Left lung (tissue), 14 donors: ENCODE measurements at places on chromosomes 2 and 18.

GRCh38 chr2:113724010-113724409, 32.4 kb downstream of the SLC35F5 start:
- H3K36me3 ChIP-seq = peaks cover 57% of the 10 kb centered on the region
- no peak overlapping the region for H3K27ac ChIP-seq
- H3K4me3 ChIP-seq = no peak overlapping the region
- no peaks in the 10 kb centered on the region for H3K4me1 ChIP-seq
- H3K27me3 ChIP-seq = no peaks in the 10 kb centered on the region

DNA sequence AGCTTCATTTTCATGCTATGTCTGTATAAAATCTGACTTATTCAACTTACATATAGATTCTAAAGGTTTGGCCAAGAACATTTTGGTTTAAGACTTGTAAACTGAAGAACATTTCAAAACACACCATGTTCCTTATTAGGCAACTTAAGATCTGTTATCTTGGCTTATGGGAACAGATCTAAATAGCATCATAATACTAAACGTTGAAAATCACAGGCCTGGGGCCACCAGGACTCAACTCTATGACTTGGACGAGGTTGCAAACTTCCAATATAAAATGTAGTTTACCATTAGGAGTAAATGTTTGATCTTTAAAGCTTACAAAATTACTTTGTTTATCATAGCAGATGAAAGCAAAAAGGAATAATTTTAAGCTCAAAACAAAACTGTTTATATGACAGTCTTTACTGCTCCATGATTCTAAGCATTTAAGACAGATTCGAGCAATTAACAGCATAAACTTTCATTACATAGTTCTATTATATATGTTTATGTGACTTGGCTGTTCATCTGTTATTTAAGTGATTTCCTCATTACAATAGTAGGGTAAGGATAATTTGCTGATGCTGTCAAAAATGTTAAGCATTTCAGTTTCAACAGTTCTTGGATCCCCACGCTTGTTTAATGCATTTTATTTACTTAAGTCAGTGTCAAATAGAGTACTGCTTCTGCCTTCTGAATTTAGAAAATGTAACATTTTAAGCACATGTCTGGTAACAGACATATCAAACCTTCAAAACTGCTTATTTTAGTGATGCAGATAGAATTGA, 8.3 kb downstream of the TCF4 start:
- no peak overlapping the region for H3K4me3 ChIP-seq
- no peaks in the 10 kb centered on the region for H3K36me3 ChIP-seq
- DNase-seq = peak; percentile 46
- no peak overlapping the region for H3K27ac ChIP-seq

DNA sequence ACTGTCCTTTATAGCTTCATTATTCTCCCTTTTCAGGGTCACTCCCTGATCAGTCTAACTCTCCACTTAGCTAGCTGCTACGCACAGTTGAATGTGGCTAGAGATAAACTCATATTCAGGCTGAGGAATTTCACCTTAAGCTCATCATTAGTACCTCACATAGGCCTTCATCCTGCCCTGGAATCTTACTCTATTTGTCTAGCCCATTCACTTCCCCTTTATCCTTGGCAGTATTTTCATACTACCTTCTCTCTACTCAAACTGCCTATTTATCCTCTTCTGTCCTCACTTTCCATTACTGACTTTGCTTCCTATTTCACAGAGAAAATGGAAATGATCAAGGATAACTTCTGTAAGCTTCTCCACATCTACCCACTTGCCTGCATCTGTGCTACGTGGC, 10.6 kb upstream of the DSC2 start:
- H3K27ac ChIP-seq = no peak overlapping the region
- no peaks in the 10 kb centered on the region for H3K4me1 ChIP-seq
- no peak for DNase-seq

DNA sequence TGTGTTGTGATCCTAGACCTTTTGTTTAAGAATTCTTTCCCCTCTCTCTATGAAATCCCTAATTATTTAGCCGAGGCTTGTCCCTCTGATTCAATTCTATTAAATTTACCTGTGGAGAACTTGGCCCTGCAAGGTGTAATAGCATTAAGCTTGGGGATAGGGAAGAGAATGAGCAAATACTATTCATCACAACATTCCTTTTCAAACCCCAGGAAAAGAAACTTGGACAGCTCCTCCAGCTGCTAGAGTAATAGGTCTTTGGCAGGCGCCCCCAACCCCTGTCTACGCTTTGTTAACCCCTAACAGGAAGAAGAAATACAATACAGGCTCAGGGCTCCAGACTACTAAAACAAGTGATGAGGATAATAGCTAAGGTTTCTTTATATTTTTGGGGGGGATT, 957.0 kb downstream of the CPS1 start:
- no peaks in the 10 kb centered on the region for H3K27me3 ChIP-seq
- H3K4me1 ChIP-seq = no peaks in the 10 kb centered on the region
- no peak overlapping the region for H3K4me3 ChIP-seq
- no peak for DNase-seq
- no peaks in the 10 kb centered on the region for H3K36me3 ChIP-seq

DNA sequence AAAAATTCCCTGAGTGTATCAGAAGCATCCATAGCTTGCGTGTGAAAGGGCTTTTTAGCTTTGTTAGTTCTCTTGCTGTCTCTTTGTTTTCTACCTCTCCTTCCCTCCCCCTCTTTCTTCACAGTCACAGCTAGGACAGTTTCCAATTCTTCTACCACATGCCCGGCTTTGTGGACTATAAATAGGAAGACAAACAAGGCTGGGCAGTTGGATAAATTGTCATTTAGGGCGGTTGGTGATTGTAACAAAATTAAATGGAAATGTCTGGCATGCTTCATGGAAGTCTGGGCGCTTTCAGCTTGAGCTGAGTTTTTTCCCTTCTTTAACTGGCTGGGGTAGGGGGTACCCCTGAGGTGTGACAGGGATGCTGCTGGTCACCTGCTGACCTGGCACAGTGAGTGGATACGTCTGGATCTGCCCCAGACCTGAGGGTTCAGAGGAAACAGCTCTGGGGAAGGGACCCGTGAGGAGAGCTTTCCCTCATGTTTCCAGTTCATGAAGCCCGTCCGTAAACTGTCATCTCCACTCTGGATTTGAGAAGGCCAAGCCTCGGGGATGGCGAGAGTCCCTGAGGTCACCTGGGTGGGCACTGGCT, 29.0 kb upstream of the GIGYF2 start:
- H3K4me1 ChIP-seq = no peaks in the 10 kb centered on the region
- DNase-seq = no peak
- no peak overlapping the region for H3K4me3 ChIP-seq
- peaks cover 5% of the 10 kb centered on the region for H3K27me3 ChIP-seq
- no peak overlapping the region for H3K27ac ChIP-seq

DNA sequence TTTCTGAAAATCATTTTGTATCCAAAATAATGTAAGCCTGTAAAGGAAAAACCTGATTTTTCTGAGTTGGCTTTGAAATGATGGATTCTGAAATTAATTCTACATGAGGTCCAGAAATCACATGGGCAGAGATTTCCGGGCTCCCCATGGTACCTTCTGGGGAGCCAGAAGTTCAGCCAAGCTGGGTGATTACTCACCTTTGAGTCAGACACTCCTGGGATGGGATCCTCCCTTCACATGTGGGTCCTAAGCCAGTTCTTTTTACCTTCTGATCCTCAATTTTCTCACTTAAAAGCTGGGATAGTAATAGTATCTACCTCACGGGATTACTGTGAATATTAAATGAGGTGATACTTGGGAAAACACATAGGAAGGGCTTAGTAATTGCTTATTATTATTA, 179.8 kb upstream of the EPAS1 start:
- no peak for DNase-seq
- peaks cover 6% of the 10 kb centered on the region for H3K4me1 ChIP-seq
- H3K27me3 ChIP-seq = no peaks in the 10 kb centered on the region
- no peak overlapping the region for H3K27ac ChIP-seq
- no peak overlapping the region for H3K4me3 ChIP-seq

DNA sequence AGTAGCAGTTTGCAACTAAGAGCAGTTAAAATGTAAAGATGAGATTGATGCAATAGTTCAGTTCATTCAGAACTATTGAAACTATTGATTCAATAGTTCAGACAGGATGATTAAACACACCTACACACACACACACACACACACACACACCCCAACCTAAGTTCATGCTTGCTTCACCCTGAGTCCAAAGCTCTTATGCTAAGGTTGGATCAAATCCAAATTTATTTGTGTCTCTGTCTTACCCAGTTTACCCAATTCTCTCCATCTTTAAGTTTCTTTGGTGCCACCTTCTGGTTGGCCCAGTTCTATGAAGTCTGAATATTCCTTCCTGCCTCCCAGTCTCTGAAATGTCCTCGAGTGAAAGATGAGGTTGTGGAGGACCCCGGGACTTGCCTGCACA, 5.1 kb downstream of the SERPINB8 start:
- peaks cover 1% of the 10 kb centered on the region for H3K36me3 ChIP-seq
- H3K27ac ChIP-seq = peak overlapping the region; percentile 74
- H3K27me3 ChIP-seq = no peaks in the 10 kb centered on the region
- H3K4me3 ChIP-seq = no peak overlapping the region
- no peak for DNase-seq

DNA sequence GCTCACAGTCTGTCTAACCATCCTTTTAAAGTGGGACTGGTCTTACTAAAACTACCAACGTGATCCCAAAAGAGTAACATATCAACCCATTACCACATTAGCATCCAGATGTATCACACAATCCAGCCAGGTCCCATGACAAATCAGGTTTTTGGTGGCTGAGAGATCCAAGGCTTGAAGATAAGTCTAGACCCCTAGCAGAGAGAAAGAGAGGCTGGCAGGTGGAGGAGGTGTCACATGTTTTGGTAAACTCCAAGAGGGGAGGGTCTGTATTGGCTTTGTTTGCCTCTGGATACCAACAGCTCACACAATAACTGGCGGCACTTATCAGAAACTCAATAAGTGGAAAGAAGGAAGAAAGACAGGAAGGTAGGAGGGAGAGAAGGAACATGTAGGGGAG, 357.6 kb downstream of the SS18 start:
- DNase-seq = no peak
- H3K27ac ChIP-seq = no peak overlapping the region
- no peaks in the 10 kb centered on the region for H3K36me3 ChIP-seq
- no peaks in the 10 kb centered on the region for H3K27me3 ChIP-seq
- H3K4me3 ChIP-seq = no peak overlapping the region
- no peaks in the 10 kb centered on the region for H3K4me1 ChIP-seq

GRCh38 chr2:173353556-173353955, 1.1 kb upstream of the CDCA7 start:
- peaks cover 30% of the 10 kb centered on the region for H3K4me1 ChIP-seq
- H3K27ac ChIP-seq = no peak overlapping the region
- peaks cover 27% of the 10 kb centered on the region for H3K27me3 ChIP-seq
- no peak overlapping the region for H3K4me3 ChIP-seq

DNA sequence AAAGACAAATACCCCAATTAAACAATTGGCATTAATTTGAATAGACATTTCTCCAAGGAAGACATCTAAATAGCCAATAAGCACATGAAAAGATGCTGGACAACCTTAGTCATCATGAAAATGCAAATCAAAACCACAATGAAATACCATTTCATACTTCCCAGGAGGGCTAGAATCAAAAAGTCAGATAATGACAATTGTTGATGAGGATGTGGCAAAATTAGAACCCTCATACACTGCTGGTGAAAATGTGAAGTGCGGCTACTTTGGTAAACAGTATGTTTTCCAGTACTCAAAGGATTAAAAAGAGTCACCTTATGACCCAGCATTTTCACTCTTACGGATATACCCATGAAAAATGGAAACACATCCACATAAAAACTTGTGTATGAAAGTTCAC, 91.6 kb downstream of the FIGN start:
- no peak overlapping the region for H3K27ac ChIP-seq
- H3K27me3 ChIP-seq = no peaks in the 10 kb centered on the region
- H3K4me3 ChIP-seq = no peak overlapping the region
- H3K36me3 ChIP-seq = no peaks in the 10 kb centered on the region
- DNase-seq = no peak
